ENCODE measurements at places on chromosomes 2 and 18.

DNA sequence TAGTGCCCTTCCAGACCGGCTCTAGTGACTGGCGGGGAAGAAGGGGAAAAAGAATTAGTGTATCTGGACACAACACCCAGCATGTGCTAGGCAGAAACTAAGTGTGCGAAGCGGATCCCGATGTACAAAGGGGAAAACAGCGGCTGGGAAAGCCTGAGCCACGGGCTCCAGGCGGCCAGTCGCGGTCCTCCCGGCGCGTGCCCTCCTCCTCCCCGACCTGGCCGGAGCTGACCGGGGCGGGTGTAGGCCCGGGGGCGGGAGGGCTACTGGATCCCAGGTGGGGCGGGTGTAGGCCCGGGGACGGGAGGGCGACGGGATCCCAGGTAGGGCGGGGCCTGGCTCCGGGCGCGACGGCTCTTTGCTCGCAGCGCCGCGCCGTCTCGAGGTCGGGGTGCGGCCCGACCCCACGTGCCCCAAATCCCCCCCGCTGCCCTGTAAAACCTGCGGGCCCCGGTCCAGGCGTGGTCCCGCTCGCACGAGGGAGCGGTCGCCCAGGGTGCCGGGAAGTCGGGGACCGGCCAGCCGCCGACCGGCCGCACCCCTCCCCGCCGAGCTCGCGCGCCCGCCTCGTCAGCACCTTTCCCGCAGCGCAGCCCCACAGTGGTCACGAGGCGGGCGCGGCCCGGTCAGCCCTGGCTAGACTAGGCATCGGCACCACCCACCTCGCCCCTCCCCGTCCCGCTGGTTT is 48.8 kb downstream of the C2orf42 start:
- DNase-seq: peak; percentile 40

- DNase-seq: no peak
Observed at GRCh38 chr18:37864122-37864521, 298.5 kb upstream of the CELF4 start.

DNA sequence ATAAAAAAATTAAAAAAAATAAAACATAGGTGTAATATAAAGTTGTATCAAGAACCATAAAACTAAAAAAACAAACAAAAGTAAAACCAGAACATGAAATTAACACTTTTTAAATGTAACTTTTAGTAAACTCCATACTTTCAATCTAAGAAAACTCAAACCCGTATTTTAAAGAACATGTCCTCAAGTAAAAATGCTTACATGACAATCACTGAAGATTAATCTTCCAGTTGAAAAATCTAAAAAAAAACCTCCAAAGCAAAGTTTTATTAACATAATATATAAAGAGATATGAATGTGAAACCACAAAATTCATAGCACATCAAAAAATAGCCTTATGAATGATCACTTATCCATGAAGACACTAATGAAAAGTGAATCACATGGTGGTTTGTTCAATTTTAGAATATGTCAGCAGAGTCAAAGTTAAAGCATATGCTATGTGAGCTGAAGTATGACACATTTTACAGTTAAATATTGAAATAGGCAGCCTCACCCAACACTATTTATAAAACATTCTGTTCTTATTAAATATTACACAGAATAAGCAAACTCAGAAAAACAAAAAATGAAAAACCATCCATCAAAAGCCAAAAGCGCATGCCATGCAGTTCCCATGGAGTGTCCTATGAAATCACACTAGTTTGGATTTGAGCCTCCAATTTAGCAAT is 23.1 kb upstream of the CHAC2 start:
- no peak for DNase-seq

GRCh38 chr2:94982675-94983074 is 42.8 kb upstream of the MAL start:
- DNase-seq: no peak

- DNase-seq: no peak
Observed at GRCh38 chr2:218471982-218472381, 53.1 kb downstream of the VIL1 start.

DNA sequence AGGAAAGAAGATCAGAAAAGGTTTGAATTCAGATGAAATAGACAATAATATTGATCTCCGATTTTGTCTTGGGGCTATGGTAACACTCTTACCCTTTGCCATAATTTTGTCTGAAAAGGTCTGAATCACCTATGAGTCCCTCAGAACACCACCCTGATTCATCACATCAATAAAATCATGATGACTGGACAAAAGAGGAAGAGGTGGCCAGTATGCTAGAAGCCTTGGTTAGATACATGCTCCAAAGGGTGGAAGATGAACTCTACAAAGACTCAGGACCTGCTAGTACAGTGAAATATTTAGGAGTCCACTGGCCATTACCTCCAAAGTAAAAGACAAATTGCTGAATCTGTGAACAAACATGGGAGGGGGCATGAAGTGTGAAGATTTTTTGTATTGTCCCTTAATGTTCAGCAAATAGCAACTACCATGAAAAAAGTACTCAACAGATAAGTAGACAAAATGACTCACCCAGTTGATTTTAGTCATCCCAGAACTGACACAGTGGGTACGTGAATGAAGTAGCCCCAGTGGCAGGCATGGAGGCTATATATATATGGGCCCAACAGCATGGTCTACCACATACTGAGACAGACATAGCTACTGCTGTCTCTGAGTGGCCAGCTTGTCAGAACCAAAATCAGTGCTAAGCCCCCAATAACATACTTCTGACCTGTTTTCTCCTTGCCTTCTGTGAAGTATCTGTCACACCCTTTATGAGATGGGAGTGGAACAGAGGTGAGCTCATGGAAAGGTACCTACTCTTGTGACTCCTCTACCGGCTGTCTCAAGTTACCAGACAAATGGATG is 36.5 kb upstream of the GLS start:
- no peak for DNase-seq

Data from amygdala (tissue), 56 donors.